ENCODE measurements at places on chromosomes 12 and 14.
A peak's percentile ranks its signal among the peaks of the same experiment; 100 is the strongest.

GRCh38 chr14:98966016-98966415 is 306.0 kb downstream of the BCL11B start:
- DNase-seq: no peak

GRCh38 chr14:93511001-93511400 is 80.3 kb downstream of the UNC79 start:
- DNase-seq: peak; percentile 18

DNA sequence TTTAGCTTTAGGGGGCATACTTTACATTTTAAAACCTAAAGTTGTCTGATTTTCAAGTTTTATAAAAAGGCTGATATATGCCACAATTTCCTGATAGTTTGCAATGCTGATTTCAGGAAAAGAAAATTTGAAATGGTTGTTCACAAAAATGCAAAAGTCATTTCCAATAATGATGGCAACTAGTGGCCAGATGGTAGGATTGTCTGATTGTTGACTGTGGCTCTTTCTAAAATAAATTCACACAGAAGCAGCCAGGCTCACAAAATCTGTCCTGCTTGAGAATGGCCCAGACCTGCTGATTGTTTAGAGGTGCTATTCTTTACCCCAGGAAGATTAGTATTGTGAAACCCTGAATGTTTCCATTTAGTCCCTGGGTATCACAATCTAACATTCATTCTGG is 220.3 kb downstream of the NELL2 start:
- no peak for DNase-seq

DNA sequence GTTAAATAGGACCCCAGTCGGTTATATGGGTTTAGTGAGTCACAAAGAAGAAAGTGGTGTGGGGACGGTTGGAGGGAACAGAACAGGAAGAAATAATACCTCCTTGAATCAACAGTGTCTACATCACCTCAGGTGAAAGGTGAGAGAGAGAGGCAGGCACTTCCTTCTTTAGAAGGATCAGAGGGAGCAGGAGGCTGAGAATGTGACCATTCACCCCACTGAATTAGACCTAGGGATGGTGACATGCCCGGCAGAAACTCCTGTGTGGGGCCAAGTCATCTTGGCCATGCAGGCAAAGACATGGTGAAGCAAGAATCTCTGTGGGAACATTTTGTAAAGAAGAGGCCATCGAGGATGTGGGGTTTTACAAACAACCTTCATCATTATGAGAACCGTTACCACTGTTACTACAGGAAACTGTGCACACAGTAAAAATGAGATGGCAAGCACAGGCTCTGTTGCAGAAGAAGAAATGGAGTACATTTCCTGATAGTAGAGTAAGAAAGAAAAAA is 1196.9 kb downstream of the VRK1 start:
- peak; percentile 9 for DNase-seq

GRCh38 chr14:23147676-23148075 is 28.6 kb upstream of the CEBPE start:
- no peak for DNase-seq

GRCh38 chr14:90451961-90452360 is 55.1 kb downstream of the CALM1 start:
- no peak for DNase-seq

- DNase-seq: peak; percentile 78
Measured at GRCh38 chr12:26471560-26471959, 276.2 kb downstream of the SSPN start.

- DNase-seq: peak; percentile 96
Measured at GRCh38 chr14:75249251-75249957, 29.2 kb upstream of the FOS start.

Data from GM12865 (cell line).